ENCODE measurements at places on chromosomes 7 and 10. TPM values are rescaled to one million over a fixed set of nuclear protein-coding genes. Genes with fewer than 3 reads are reported as not detected.

The THSD7A gene
- total RNA-seq: 0.88 TPM

The MLXIPL gene
- total RNA-seq: 5.5 TPM

DNA sequence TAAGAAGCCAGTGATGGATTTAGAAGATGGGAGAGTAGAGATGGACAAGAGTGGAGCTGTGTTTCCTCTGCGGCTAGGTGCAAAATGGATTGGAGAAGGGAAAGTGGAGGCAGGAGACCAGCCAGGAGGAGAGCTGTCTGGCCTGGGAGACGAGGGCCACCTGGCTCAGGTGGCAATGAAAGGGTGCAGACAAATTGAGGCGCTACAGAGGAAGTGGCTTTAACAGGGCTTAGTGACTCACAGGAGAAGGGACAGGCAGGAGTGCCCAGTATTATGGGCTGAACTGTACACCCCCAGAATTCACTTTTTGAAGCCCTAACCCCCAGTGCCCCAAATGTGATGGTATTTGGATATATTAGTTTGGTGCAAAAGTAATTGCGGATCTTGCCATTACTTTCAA lies 65.6 kb upstream of the DUSP5 start:
- no peak for DNase-seq

DNA sequence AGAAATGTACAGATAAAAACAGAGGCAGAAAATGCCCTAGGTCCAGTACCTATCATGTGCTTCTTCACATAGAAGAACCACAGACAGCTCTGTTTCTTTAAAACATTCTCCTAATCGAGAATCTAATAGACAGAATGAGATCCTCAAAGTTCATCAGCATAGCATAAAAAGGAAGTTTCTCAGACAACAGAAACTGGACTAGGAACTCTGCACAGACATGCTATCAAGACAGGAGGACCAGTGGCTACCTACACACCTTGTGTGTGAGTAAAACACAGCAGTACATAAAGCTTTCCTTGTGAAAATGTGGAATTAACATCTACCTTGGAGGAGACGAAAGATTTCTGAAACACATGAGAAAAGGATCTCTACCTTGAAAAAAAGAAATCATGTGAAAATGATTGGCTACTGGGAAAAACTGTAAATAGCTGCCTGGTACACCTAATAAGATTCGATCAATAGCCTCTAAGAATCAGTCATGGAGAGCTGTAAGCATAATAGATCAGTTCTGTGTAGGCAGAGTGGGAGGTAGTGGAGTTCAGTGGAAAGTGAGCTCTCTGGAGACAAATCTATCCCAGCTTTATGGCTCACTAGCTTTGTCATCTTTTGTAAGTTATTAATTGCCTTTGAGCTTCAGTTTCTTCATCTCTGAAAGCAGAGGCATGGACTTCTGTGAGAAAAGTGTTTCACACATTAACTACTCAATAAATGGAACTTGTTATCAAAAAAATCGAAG lies 26.7 kb downstream of the ELAPOR2 start:
- DNase-seq: no peak

DNA sequence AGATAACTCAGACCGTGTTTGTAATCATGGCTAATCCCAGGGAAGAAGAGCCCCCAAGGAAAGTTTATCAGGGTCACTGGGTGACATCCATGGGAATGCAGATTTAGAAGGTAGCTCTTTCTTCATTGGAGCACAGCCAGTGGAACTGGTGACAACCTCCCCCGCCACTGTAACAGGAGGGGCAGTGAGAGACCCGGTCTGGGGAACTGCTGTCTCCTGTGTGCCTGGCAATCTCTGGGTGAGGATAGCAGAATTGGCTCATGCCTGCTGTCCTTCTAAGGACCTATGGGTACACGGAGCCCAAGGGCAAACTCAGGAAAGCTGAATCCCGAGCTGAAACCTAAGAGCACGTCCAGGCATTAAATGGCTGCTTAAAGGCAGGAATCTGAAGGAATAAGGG lies 341.6 kb downstream of the ABCA13 start:
- DNase-seq: no peak

DNA sequence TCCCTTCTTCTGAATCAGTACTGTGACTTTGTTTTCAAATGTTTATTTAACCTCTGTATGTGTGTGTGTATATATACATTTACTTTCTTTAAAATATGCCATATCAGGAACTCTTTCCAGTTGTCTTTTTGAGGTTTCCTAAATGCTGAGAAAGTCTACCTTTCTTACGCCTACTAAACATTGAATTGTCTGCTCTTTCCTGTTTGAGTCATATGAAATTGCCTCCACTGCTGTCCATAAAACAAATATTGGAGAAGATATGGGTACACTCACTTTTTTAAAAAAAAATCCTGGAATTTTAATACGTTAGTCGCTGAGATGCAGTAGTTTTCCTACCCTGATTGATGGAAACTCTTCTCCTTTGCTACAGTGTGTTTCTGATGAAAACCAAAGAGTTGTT lies 298.7 kb upstream of the TEX47 start:
- DNase-seq: no peak

Measured in H9 (cell line).